Type B pancreatic cell (in vitro differentiated cells): ENCODE measurements at places on chromosomes 4 and X.

DNA sequence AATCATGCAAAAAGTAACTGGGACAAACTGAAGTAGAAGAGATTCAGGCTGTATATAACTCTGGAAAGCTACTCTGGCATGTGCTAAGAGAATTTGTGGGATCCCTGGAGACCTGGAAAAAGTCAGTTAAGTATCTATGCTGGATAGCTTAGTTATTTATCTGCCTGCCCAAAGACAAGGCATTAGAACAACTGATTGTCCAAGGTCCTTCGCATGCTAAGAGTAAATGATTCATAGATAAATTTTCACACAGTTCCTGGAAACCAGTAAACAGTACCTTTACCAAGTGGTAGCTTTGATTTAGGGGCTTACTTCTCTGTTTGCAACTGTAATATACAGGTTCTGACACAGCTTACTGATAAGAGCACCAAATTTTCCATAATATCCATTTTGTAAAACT lies 104.8 kb downstream of the ATP11C start:
- DNase-seq, result no peak
- no peaks in the 10 kb centered on the region for H3K27me3 ChIP-seq
- no peak overlapping the region for H3K27ac ChIP-seq

DNA sequence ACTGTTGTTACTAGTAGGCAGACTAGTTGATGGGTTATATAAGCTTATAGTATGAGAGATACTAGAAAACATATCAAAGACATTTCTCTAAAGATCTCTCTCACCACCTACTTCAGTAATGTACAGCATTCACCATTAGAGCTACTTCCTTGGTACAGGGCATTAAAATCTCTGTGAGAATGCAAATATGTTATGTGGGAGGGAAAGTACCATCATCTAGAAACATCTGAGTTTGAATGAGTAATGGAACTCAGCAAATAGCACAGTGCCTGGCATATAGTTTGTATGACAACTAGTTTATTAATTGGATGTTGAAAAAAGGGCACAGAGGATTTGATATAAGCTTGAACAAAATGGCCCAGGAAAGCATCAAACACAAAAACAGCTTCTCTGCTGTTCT lies 211.1 kb downstream of the GLUD2 start:
- no peak overlapping the region for H3K27ac ChIP-seq
- H3K36me3 ChIP-seq, result no peaks in the 10 kb centered on the region
- no peak for DNase-seq
- H3K4me1 ChIP-seq, result no peaks in the 10 kb centered on the region

DNA sequence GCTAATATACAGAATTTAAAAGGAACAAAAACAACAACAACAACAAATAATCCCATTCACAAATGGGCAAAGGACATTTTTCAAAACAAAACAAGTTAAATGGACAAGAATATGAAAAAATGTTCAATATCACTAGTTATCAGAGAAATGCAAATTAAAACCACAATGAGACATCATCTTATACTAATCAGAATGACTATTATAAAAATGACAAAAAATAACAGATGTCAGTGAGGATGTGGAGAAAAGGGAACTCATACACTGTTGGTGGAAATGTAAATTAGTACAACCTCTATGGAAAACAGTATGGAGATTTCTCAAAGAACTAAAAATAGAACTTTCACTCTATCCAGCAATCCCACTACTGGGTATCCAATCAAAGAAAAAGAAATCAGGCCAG lies 92.6 kb downstream of the KIT start:
- no peaks in the 10 kb centered on the region for H3K36me3 ChIP-seq
- H3K4me1 ChIP-seq, result no peaks in the 10 kb centered on the region
- H3K27me3 ChIP-seq, result no peaks in the 10 kb centered on the region
- no peak overlapping the region for H3K4me3 ChIP-seq
- DNase-seq, result no peak

GRCh38 chr4:18381186-18381585 lies 359.6 kb upstream of the LCORL start:
- DNase-seq, result no peak
- no peak overlapping the region for H3K4me3 ChIP-seq
- H3K27me3 ChIP-seq, result peaks cover 20% of the 10 kb centered on the region
- H3K4me1 ChIP-seq, result no peaks in the 10 kb centered on the region
- no peak overlapping the region for H3K27ac ChIP-seq
- H3K36me3 ChIP-seq, result no peaks in the 10 kb centered on the region

- no peak overlapping the region for H3K4me3 ChIP-seq
- DNase-seq, result no peak
- H3K27me3 ChIP-seq, result no peaks in the 10 kb centered on the region
- H3K4me1 ChIP-seq, result no peaks in the 10 kb centered on the region
- no peaks in the 10 kb centered on the region for H3K36me3 ChIP-seq
Measured at GRCh38 chrX:65635378-65635777, 32.1 kb upstream of the MSN start.

- DNase-seq, result no peak
- H3K4me3 ChIP-seq, result no peak overlapping the region
- no peaks in the 10 kb centered on the region for H3K4me1 ChIP-seq
- peaks cover 4% of the 10 kb centered on the region for H3K36me3 ChIP-seq
- peak overlapping the region; percentile 59 for H3K27ac ChIP-seq
Measured at GRCh38 chrX:78024349-78025059, 55.1 kb upstream of the PGAM4 start.

GRCh38 chr4:42420140-42420539 lies 22.9 kb downstream of the SHISA3 start:
- H3K27ac ChIP-seq, result no peak overlapping the region
- H3K36me3 ChIP-seq, result no peaks in the 10 kb centered on the region
- H3K4me1 ChIP-seq, result peaks cover 4% of the 10 kb centered on the region

GRCh38 chr4:120736312-120736711 lies 186.2 kb downstream of the PRDM5 start:
- no peak overlapping the region for H3K4me3 ChIP-seq
- H3K4me1 ChIP-seq, result peaks cover 4% of the 10 kb centered on the region
- no peaks in the 10 kb centered on the region for H3K27me3 ChIP-seq

GRCh38 chrX:13077168-13077567 lies 32.7 kb upstream of the FAM9C start:
- H3K36me3 ChIP-seq, result no peaks in the 10 kb centered on the region
- H3K4me3 ChIP-seq, result no peak overlapping the region
- peaks cover 8% of the 10 kb centered on the region for H3K4me1 ChIP-seq
- H3K27me3 ChIP-seq, result no peaks in the 10 kb centered on the region

GRCh38 chr4:65623506-65623905 lies 46.8 kb downstream of the EPHA5 start:
- no peak overlapping the region for H3K4me3 ChIP-seq
- DNase-seq, result no peak
- no peaks in the 10 kb centered on the region for H3K27me3 ChIP-seq
- no peaks in the 10 kb centered on the region for H3K4me1 ChIP-seq

GRCh38 chr4:1022739-1023066 lies 11.3 kb downstream of the FGFRL1 start:
- peaks cover 4% of the 10 kb centered on the region for H3K36me3 ChIP-seq
- H3K27me3 ChIP-seq, result no peaks in the 10 kb centered on the region
- no peak overlapping the region for H3K4me3 ChIP-seq

- no peaks in the 10 kb centered on the region for H3K36me3 ChIP-seq
- H3K4me1 ChIP-seq, result no peaks in the 10 kb centered on the region
- no peak overlapping the region for H3K27ac ChIP-seq
Measured at GRCh38 chr4:138252551-138252950, 10.4 kb upstream of the SLC7A11 start.
